ENCODE measurements at places on chromosomes 16 and 17. TPM values are rescaled to one million over a fixed set of nuclear protein-coding genes. Genes with fewer than 3 reads are reported as not detected.

Gene NEUROD2
- not detected for total RNA-seq

Gene SLC35G3
- total RNA-seq: not detected

Gene OSGIN1
- 2.2 TPM for total RNA-seq

Gene KRTAP4-9
- not detected for total RNA-seq

Data from aortic smooth muscle cell (primary cell).